CD14-positive monocyte (primary cell): ENCODE measurements at places on chromosomes 1 and 21.

DNA sequence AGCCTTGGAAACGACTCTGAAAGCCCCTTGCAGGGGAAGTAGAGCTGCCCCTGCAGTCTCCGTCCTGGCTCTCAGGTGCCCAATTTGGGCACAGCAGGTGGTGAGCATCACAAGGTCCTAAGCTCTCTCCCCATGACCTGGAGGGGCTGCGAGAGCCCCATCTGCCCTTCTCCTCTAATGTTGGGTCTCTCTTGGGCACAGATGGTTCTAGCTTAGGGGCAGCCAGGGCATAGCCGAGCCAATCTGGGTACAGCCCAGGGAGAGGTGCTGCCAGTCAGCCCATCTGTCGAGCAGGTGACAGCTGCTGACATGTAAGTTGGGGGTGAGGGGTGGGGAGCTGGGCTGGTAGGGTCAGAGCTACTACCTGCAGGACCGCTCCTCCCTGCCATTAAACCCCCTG lies 50.7 kb downstream of the SYT2 start:
- no peak for DNase-seq

GRCh38 chr1:77227381-77227780 lies 8.2 kb upstream of the PIGK start:
- no peak for DNase-seq

DNA sequence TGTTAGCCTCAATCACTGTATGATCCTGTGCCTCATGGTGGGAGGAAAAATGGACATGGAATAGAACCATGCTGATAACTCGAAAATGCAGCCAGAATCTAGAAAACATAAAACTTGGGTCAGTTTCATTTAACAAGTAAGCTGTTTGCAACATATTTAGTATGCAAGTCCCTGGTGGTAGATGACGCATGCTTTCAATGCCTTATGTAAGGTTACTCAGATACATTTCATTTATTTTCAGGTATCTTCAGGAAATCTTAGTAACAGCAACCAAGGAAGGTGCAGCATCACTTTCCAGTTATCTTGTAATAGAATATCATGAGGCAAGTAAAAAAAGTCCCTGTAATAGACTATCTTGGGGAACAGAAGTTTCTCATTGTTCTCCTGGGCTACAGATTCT lies 92.9 kb downstream of the RYR2 start:
- no peak for DNase-seq

DNA sequence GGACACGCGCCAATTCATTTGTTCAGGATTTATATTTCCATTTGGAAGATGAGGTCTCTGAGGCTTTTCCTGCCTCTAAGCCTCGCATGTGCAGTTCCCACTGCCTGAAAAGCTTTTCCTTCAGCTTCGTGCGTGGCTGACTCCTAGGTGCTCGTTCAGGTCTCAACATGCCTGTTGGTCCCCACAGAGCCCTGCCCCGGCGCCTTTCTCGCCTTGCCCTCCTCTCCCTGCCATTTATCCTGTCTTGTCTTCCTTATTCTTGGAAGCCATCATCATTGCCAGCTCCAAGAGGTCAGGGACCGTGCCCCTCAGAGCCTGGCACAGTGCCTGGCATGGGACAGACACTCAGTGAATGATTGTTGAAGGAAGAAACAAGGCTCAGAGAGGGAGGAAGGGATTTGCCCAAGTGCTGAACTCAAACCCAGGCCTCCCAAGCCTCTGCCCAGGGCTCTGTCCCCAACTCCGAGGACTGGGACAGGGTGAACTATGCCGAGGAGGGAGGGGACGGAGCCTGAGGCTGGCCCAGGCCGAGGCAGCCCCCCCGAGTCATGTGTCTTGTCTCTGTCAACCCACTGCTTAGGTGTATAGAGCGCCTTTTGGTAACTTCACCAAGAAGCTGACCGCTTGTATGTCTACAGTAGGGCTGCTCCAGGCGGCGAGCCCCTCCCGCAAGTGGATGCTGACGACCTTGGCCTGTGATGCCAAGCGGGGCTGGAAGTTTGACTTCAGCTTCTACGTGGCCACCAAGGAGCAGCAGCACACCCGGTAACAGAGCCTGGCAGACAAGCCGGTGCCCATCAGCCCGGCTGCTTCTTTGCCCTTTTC lies 47.3 kb downstream of the DISP3 start:
- DNase-seq: no peak

- no peak for DNase-seq
Observed at GRCh38 chr1:149979245-149979971, 31.1 kb downstream of the OTUD7B start.

DNA sequence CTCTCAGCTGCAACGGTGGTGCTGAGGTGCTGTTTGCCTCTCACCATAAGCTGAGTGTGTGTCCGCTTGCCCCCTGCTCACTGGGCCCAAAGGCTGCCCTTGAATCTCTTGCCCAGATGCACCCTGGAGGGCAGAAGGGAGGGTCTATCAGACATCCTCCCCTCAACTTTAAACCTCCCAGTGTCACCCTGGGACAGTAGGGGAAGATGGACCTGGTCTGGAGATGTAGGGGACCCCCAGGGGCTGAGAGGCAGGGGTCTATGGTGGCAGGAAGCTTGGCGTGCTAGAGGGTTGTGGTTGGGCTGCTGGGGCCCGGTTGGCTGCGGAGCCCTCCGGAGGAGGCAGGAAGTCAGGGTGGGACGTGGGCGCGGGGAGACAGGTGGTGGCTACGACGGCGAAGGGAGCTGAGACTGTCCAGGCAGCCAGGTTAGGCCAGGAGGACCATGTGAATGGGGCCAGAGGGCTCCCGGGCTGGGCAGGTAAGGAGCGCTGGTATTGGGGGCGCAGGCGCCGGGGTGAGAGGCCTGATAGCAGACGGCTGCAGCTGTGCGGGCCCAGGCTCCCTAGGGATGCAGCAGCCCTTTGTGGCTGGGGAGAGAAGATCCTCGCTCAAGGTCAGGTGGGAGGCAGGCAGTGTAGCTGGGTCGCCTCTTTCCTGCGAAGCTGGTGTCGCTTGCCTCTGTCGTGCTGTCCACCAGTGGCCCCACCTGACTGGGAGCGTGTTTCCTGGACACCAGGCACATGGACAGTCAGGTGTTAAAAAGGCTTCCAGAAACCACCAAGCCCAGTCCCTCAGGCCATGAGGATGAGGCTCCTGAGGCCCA lies at the start of gene LCK:
Gene LCK, plus strand, starts transcription at position 373 of the 824 bp plus-strand sequence. CDS start 23,065 bp downstream, outside the sequence.
- DNase-seq: no peak
